COR-L47 (cell line): ENCODE measurements at places on chromosomes 3 and 15.

DNA sequence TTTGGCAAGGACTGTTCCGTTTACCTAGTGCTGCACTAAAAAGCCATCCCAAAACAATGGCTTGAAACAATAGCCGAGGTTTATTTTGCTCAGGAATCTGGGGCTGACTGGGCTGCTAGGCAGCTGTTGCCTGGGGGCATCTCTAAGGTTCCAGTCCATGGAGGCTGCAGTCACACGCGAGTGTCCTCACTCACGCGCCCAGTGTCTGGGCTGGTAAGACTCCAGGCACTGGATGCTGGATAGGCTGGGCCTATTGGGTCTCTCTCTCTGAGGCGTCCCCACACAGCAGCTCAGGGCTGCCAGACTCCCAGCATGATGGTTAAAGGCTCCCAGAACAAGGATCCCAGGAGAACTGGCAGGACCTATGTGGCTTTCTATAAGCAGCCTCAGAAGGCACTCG lies 34.2 kb downstream of the ALS2CL start:
- peak; percentile 10 for DNase-seq

GRCh38 chr3:71070497-71071463 lies 512.7 kb downstream of the FOXP1 start:
- no peak for DNase-seq

DNA sequence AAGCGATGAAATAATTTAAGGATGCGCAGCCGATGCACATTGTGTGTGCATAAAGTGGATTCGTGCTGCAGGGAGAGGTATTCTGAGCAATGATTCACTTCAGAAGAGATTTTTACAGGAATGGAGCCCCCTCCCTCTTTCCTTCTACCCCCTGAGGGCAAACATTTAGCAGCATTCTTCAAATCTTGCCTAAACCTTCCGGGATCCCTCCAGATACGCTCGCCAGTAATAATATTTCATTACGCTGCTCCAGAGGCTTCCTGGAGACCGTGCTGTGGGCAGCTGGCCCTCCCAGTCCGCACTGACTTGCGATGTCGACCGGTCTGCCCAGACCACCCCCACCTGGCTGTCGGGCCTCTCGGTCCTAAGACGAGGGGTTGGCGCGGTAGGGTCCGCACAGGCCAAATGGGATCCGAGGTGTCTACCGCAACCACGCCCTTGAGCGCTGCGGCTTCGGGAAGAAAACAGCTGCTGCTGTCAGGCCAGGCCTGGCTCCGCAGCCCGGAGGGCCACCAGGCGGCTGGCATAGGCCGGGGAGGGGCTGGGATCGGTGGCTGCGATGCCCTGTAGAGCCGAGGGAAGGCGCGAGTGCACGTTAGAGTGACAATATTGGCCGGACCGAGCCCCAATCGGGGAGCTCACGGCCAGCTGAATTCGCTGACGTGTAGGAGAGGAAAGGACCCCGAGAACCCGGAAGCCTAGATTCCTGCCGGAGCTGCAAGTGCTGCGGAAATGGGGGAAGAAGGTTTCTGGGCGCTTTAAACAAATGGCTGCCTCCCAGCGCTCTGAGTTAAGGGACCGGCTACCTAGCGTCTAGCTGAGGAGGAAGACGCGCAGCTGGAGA lies 14.3 kb downstream of the ZIC4 start:
- no peak for DNase-seq

GRCh38 chr15:49168016-49168415 lies 2.0 kb upstream of the GALK2 start:
- no peak for DNase-seq

DNA sequence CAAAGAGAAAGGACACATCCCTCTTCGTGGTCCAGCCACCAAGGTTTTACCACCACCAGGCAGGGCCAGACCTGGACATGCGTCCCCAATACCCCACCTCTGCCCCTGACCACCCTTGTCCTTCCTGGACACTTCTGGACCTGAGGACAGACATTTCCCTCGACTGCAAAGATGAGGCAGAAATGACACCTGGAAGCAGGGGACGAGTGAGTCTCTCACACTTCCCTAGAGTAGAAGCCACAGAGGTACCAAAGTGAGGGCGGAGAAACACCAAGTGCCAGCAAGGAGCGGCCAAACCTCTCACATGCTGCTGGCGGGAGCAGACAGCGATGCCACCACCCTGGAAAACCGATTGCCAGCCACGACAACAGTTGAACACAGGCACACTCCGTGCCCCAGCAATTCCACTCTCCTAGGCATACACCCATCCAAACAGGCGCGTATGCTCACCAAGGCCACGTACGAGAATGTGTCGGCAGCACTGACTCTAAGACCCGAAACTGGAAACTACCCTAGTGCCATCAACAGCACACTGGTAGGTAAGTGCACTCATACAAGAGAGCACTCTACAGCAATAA lies 207.0 kb upstream of the NSMCE3 start:
- no peak for DNase-seq

DNA sequence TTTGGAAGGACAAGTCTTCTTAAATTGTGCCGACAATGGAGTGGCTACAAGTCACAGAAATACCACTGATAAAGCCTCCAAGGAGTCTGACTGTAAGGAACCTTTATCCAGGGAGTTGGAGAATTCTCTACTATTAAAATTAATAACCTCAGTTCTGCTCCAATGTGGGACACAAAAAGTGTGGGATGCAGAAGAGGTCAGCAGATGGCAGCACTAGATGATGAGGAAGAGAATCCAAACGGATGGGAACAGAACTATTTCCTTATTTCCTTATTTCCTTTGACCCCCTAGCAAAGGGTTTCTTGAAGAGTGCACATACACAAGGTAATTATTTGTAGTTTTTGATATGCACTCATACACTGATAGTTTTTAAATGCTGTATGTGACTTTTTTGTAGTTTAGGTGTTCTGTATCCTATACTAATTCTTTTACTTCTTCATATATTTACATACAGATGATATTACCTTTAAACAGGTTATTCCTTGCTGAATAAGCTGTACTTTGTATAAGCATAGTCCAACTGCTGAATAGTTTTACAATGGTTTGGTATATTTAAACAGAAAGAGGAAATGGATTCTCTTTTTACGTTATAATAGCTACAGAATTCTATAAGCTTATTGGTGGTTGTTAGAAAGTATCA lies 25.6 kb upstream of the NLGN1 start:
- DNase-seq, result peak; percentile 25

GRCh38 chr15:35196273-35196672 lies 111.2 kb upstream of the NANOGP8 start:
- DNase-seq, result no peak
